PC-3 (cell line): ENCODE measurements at places on chromosomes 3 and 15.

GRCh38 chr15:70781236-70781635 is 17.9 kb upstream of the UACA start:
- H3K4me1 ChIP-seq = peaks cover 62% of the 10 kb centered on the region
- peak; percentile 85 for DNase-seq
- peak overlapping the region; percentile 12 for H3K27ac ChIP-seq
- H3K27me3 ChIP-seq = no peaks in the 10 kb centered on the region

DNA sequence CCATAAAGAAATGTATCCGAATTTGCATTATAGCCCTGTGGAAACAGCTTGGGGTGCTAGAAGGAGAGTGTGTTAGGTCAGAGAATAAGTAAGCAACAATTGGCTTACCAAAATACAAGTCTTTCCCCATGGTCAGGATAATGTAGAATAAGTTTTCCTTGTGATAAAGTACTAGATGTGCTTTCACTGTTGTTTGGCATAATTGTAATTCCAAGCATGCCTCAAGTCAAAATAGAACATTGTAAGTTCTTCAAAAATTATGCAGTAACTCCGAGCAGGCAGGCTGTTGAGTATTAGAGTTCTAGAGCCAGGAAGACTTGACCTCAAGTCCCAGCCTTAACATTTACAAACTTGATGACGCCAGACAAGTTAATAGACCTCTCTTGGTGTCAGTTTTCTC is 242.0 kb downstream of the TUSC7 start:
- H3K4me1 ChIP-seq = no peaks in the 10 kb centered on the region
- H3K27ac ChIP-seq = no peak overlapping the region
- H3K36me3 ChIP-seq = no peaks in the 10 kb centered on the region
- no peak for DNase-seq
- no peak overlapping the region for H3K4me3 ChIP-seq

DNA sequence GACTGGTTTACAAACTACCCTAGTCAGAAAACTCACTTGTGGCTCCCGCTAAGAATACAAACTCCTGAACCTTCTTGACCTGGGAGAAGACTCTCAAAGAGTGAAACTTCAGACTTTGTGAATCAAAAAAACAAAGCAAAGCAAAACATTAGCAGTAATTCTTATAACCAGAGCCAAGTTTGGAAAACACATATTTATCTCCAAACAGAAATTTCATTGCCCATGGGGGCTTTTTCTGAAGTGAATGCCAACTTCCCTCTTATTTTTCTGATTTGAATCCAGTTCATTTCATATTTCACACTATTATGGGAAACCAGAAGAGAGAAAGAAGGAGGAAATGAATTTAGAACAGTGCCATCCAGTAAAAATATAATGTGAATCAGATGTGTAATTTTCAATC is 55.7 kb upstream of the ZNF385D start:
- H3K27ac ChIP-seq = no peak overlapping the region
- DNase-seq = no peak

DNA sequence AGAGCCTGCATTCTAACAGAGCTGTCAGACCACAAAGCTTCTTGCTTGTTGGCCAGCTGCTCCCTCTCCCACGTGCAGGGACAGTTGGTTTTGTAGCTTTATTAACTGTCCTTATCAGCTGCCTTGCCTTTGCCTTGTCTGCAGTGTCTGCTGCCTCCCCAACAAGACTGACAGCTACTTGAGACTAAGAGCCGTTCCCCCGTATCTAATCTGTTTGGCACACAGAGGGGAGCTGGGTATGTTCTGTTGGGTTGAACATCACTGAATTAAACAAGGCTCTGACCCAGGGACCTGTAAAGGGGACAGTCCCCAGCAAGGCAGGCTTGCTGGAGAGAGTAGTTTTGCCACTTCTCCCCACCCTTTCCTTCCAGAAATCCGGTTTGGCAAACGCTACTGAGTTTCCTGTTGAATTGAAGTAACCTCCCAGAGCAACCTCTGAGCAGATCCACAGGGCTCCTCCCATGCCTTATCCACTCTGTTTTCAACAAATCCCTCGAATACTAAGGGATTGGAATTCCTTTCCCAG is 116.1 kb downstream of the ANP32A start:
- H3K36me3 ChIP-seq = no peaks in the 10 kb centered on the region
- no peaks in the 10 kb centered on the region for H3K4me1 ChIP-seq
- H3K27me3 ChIP-seq = no peaks in the 10 kb centered on the region
- no peak overlapping the region for H3K4me3 ChIP-seq
- DNase-seq = no peak

DNA sequence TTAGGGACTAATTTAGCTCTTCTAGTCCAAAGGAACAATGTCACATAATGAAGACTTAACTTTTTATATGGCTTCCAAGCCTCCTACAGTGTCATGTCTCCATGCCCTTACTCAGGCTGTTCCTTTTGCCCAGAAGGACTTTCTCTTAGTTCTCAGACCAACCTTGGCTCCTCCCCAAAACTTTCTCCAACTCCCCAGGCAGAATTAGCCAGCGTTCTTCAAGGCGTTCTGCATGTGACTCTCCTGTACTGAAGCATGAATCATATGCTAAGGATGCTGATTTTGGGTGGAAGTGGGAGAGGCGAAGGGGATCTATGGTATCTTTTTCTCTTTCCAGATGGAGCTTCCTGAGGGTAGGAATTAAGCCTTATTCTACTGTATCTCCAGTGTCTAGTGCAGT is 335.1 kb upstream of the ICE2 start:
- DNase-seq = no peak
- no peaks in the 10 kb centered on the region for H3K36me3 ChIP-seq
- H3K27me3 ChIP-seq = peaks cover 44% of the 10 kb centered on the region
- no peaks in the 10 kb centered on the region for H3K4me1 ChIP-seq
- no peak overlapping the region for H3K4me3 ChIP-seq

GRCh38 chr3:50246517-50246954 is 10.5 kb downstream of the GNAI2 start:
- H3K4me3 ChIP-seq = peak overlapping the region; percentile 37; the same call in 1 of the 2 replicates
- peaks cover 51% of the 10 kb centered on the region for H3K4me1 ChIP-seq
- peak overlapping the region; percentile 78 for H3K27ac ChIP-seq
- no peaks in the 10 kb centered on the region for H3K27me3 ChIP-seq
- peak; percentile 84 for DNase-seq

- H3K36me3 ChIP-seq = no peaks in the 10 kb centered on the region
- peaks cover 3% of the 10 kb centered on the region; the same call in 1 of the 2 replicates for H3K4me1 ChIP-seq
- no peak overlapping the region for H3K27ac ChIP-seq
- H3K27me3 ChIP-seq = no peaks in the 10 kb centered on the region
Measured at GRCh38 chr3:14031271-14031670, 93.4 kb downstream of the CHCHD4 start.

GRCh38 chr15:101295607-101296161 is 636 bp upstream of the SNRPA1 start:
- peak overlapping the region; percentile 100 for H3K4me3 ChIP-seq
- DNase-seq = peak; percentile 46
- H3K27me3 ChIP-seq = no peaks in the 10 kb centered on the region

- H3K4me1 ChIP-seq = no peaks in the 10 kb centered on the region
- H3K27me3 ChIP-seq = no peaks in the 10 kb centered on the region
- H3K27ac ChIP-seq = no peak overlapping the region
- no peak overlapping the region for H3K4me3 ChIP-seq
- H3K36me3 ChIP-seq = no peaks in the 10 kb centered on the region
Measured at GRCh38 chr3:39190281-39191025, 1.9 kb downstream of the XIRP1 start.
